Spinal cord (tissue), 10 donors: ENCODE measurements at places on chromosomes 1 and 21.

DNA sequence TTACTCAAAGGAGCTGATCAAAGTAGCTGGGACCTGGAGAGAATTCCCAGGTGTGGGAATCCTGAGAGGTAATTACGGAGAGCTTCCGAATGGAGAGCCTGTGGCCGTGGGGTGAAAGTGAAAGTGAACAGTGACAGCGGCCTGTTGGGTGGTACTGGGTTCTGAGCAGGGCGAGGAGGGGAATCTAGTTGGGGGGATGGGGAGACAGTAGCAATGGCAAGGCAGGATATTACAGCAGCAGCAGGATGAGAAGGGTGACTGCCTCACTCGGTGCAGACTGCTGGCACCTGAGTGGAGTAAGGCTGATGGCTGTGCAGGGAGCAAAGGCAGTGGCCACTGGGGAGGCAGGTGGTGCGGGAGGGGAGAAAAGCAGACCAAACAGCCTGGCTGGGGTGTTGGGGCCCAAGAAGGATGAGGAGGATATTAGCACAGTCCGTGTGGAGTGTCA lies 70.3 kb upstream of the PRDX6 start:
- DNase-seq: no peak

DNA sequence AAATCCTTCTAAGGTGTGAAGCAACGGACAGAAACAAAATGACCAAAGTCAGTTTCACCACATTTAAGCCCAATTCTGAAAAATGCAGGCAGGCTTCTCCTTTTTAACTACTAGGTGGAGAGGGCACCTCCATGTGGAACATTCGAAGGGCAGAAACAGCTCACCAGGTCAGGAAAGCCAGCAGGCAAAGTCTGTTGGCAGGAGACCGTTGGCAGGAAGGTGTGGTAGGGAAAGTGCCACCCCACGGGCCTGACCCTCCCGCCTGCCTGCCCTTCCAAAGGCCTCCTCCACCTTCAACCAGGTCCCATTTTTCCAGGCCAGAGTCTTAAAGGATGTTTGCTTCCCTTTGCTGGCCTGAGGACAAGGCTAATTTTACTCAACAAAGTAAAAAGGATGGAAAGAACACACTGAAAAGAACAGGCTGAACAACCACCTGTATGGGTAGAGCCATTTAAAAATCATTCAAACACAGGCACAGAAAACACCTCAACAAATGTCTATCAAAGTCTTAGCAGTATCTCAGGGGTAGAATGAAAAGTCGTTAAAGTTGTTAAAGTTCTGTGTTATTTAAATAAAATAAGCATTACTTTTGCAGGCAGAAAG lies 26.4 kb downstream of the CAPZB start:
- no peak for DNase-seq

- no peak for DNase-seq
Observed at GRCh38 chr21:45072738-45073300, 1.6 kb upstream of the ADARB1 start.

DNA sequence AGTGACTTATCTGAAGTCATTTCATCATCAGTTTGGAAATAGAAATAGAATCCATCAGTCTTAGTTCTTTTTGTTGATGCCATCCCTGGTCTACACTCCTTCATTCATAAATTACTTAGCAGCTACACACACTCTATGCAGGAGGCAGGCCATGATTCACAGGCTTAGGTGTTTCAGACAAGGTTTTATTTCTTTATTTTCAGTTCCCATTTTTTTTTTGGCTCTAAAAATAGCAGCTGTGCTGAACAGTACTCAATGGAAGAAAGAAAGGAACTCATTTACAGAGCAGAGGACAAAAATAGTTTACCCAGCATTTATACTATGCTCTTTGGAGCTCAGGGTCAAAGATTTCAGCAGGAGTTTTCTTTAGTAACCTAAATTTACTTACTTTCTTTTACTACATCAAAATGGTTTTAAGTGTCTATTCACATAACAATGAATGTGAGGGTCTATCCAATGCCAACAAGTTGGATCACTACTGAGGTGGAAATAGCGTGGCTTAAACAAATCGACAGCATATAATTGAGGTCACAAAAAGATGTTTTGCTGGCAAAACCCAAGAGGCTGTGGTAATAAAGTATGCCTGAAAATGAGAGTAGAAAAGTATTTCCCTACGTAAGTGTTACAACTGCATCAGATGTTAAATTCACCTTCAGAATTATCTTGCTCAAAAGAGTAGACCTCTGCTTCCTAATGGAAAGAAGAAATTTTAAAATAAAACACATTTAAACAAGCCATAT lies 7.7 kb downstream of the KRTAP19-8 start:
- DNase-seq: no peak

GRCh38 chr1:159965263-159965662 lies 11.2 kb upstream of the SLAMF9 start:
- no peak for DNase-seq

GRCh38 chr1:17630048-17630830 lies 90.7 kb downstream of the ARHGEF10L start:
- DNase-seq: no peak

DNA sequence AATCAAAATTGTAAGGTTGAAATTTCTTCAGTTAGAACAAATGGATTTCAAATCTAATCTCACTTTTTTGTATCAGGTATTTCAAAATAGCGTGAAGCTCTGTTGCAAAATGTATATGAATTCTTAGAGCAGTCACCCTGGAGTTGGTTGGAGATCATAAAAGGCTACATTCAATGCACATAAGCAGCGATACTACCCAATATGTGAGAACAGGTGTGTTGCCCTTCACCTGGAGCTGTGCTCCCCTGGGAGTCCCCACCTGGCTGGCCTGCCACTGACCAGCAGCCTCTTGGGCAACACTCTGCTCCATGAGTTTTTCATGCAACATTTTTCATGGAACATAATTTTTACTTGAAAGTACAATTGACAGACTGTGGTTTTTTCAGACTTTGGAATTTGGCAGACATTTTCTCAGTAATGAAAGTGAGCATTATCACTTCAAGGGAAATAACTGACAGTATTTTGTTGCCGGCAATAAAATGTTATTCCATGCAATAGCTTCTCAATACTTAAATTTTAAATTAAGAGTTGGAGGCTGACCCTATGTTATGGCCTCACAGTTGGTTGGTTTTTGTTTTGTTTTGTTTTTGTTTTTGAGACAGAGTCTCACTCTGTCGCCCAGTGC lies 95.1 kb downstream of the ST3GAL3 start:
- DNase-seq: no peak

GRCh38 chr1:27496604-27497155 lies 6.7 kb upstream of the WASF2 start:
- no peak for DNase-seq
